Epithelial cell of proximal tubule (primary cell): ENCODE measurements at places on chromosomes 7 and 10.

DNA sequence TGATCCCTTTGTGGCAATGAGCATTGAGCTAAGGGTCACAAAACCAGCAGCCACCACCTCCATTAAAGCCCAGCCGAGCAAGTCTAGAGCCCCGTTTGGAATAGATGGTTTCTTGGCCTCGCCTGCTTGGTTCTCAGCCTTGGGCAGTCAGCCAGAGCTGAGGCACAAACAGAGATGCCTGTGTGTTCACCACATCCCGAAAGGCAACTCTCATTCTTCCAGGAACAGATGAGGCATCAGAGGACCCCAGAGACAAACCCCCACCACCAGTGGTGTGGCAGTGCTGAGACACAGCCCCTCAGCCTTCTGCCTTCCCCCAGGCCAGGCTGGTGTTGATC, 203.3 kb upstream of the ZMIZ1 start:
- no peak for DNase-seq

GRCh38 chr7:54995610-54996363, 23.0 kb upstream of the EGFR start:
- DNase-seq = peak; percentile 94

GRCh38 chr10:67836488-67836887, 1.5 kb downstream of the DNAJC12 start:
- DNase-seq = no peak

DNA sequence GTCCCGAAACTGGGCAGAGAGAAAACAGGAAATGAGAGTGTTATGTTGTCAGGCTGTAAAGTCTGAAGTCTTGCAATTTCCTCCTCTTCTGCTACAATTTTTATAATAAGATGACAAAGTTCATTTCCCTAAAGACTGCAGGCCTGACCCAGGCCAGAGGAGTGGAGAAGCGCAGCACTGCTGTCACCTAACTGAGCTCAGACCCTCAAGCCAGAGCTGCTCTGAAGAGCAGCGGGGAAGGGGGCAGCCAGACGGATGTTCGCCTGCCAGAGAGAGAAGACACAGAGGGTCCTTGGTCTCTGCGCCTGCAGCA, 12.6 kb upstream of the AOAH start:
- no peak for DNase-seq

DNA sequence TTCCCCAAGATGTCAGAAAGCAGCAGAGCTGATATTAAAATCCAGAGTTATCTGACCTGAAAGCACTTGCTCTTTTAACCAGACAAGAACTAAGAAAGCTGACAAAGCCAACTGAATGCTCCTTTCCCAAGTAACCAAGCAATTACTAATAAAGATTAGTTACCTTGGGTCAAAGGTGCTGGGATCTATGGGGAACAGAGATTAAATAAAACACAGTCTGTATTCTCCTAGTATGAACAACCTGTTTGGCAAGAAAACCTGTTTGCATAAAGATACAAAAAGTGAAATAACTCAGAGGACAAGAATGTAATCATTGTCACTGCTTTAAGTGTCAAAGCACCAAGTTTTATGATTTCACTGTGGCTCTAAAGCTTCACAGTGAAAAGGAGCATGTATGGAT, 35.7 kb downstream of the ITPRID1 start:
- DNase-seq = no peak

DNA sequence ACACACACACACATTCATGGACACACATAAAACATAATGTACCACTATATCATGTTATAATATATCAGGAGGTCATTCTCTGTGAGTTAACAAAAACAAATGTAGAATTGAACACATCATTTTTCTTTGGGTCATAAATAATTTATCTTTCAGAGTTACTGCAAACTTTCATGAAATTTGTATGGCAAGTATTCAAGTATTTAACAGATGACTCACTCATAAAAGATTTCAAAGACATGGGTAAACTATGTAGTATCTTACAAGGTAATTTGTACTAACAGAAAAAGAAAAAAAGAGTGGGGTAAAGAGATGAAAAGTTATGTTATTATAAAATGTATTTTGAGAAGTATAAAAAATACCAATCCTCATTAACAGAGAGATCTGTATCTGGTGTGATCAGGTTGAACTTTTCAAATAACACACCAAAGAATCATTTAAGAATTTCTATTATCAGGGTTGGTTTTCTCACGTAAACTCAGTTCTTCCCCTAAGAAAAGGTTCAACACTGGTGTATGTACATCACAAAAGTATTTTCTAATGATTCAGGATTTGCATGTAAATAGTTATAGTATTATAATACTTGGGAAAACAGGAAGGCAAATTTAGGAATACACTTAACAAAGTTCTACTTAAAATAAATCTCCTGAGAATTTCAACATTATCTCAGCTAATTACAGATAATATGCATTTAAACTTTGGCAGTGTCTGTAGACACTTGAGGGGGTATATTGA, 933.1 kb upstream of the LRRN3 start:
- DNase-seq = no peak

DNA sequence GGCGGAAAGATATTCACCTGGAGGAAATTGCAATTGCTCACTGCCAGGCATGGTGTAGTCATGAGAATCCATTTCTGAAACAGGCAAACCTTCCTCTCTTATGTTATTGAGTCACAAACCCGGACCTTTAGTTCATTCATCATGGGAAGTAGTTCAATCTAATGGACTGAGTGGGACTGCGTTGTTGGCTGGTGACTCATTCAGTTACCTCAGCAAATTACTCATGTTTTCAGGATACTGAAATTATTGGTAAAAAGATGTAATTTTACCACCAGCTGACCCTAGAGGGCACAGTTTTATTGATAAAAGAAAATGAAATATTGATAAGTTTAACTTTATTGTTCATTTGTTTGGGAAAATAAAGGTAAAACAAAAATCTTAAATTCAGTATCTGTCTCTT, 1194.4 kb upstream of the SORCS1 start:
- peak; percentile 80 for DNase-seq
